ENCODE measurements at places on chromosomes 7 and 10.
A peak's percentile ranks its signal among the peaks of the same experiment; 100 is the strongest.

DNA sequence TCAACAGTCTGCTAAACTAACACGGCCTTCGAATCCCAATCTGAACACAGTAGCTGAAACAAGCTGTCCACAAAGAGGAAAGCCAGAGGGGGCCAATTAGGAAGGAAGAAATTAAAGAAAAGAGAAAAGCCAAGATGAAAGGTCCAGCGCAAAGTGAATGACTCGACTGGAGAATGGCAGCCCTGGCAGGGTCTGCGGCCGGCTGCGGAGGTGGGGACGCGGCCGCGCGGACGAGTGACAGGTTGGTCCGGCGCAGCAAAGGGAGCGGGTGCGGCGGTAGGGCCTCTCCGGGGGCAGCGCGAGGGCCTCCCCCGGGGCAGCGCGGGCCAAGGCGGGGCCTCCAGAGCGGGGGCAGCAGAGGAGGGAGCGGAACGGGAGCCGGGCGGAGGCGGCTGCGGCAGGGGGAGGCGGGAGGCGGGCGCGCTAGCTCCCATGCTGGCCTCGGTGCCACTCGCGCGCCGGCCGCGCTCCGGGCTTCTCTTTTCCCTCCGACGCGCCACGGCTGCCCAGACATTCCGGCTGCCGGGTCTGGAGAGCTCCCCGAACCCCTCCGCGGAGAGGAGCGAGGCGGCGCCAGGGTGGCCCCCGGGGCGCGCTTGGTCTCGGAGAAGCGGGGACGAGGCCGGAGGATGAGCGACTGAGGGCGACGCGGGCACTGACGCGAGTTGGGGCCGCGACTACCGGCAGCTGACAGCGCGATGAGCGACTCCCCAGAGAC is at the start of gene VWC2:
Gene VWC2 (plus strand): TSS at position 421 of the 718 bp plus-strand sequence. CDS start 1,798 bp downstream, outside the sequence.
- DNase-seq: no peak

DNA sequence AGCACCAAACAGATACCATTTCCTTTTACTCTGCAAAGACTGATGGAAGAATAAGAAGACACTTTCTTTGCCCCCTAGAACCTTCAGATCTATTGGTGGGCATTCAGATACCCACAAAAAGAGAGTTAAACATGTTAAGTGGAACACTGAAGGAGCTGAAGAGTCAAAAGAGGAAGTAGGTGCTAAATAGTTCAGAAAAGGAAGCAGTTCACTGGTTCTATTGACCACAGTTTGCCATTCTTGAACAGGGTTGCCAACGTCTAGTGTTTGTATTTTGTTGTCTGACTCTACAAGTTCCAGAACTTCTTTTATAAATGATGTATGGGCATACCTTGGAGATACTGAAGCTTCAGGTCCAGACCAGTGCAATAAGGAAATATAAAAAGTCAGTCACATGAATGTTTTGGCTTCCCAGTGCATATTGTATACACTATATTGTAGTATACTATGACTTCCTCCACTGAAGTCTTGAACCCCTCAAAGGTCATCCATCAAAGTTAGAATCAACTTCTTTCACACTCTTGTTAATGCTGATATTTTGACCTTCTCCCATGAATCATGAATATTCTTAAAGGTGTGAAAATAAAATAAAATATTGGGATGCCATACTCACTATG is 47.5 kb upstream of the AGR3 start:
- DNase-seq: no peak

GRCh38 chr7:137935884-137936508 is 65.9 kb downstream of the CREB3L2 start:
- peak; percentile 30 for DNase-seq

- DNase-seq: no peak
These were observed 169.3 kb downstream of the AMPH start for GRCh38 chr7:38461887-38462286.

- DNase-seq: no peak
These were observed 421.7 kb upstream of the CHRM2 start for GRCh38 chr7:136446751-136447150.

DNA sequence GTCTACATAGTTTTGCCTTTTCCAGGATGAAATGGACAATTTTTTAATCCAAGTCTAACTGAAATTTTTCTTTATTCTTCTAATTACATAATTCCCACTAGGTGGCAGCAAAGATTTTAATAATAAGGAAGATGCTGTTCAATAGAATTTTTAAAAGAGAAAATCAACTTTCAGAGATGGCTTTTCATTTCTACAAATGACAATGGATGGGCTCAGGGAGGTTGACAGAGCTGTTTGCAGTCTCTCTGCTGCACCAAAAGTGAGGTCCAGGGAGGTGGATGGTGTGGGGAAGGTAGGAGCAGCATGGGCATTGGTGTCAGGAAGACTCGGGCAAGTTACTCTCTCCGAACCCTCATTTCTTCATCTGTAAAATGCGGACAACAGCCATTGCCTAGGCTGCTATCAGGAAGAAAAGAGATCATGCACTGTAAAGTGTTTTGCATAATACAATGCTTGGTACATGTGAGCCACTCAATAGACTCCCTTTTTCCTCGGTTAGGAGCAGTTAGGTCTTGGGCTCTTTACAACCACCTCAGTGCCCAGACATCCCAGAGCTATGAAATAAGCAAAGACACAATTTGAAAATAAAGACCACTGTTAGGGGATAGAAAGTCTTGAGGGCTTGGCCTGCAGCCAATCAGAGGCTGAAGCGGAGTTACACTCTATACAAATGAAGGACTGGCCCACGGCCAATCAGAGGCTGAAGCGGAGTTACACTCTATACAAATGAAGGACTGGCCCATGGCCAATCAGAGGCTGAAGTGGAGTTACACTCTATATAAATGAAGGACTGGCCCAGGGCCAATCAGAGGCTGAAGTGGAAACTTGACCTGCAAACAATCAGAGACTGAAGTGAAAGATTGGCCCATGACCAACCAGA is 107.1 kb downstream of the ABLIM1 start:
- peak; percentile 6 for DNase-seq

Measured in erythroblast (primary cell).